ENCODE measurements at places on chromosomes 11 and 22.

DNA sequence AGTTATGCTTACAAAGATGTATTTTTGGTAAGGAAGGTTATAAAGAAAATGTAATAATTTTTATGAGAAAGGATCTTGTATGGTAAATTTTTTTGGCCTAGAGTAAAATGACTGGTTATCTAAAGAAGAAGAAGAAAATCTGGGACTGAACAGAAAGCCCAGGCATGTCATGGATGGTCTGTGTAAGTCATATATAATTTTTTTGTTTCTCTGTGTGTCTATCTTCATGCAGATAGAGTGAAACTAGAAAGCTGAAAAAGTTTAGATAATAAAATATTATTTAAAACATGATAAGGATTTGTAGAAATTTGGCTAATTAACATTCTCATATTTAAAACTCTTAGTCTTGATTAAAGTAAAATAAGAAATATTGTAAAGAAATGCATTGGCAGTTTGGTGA is 27.6 kb upstream of the MPEG1 start:
- DNase-seq, result no peak

DNA sequence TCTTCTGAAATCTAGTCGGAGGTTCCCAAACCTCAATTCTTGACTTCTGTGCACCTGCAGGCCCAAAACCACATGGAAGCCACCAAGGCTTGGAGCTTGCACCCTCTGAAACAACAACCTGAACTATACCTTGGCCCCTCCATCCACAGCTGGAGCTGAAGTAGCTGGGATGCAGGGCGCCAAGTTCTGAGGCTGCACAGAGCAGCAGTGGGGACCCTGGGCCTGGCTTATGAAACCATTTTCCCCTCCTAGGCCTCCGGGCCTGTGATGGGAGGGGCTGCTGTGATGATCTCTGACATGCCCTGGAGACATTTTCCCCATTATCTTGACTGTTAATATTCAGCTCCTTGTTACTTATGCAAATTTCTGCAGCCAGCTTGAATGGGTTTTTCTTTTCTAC is 38.3 kb upstream of the MMP7 start:
- DNase-seq, result no peak

DNA sequence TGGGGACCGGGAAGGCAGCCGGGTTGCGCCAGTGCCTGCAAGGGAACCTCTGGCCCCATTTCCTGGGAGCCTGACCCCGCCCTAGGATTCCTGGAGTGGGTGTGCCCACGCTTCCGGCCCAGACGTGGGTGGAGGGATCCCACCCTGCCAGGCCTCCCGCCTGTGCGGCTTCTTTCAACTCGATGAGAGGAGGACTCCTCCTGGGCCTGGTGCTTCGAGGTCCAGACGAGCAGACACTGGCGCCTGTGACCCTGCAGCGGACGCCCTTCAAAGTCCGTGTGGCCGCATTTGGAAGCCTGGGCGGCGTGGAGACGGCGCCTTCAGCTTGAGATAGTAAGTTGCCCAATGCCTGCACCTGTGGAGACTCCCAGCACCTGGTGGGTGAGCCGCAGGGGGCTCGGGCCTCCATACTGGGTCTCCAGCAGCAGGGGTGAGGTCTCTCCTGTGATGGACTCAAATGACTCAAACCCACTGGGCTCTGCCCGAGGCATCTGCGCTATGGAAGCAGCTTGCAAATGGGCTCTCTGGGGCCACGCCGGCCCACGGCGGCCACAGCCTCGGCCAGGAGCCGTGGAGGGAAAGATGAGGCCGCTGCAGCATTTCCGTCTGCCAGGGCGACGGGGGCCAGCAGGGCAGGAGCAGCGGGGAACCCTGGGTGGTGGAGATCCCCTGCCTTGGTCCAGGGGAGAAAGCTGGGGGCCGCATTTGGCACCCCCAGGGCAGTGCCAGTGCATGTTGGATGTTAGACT is 64.3 kb upstream of the PPARA start:
- no peak for DNase-seq

- DNase-seq, result no peak
Measured at GRCh38 chr11:12205330-12205729, 94.9 kb downstream of the MICAL2 start.

- DNase-seq, result no peak
Measured at GRCh38 chr22:31520051-31520450, 23.7 kb downstream of the SFI1 start.

GRCh38 chr11:92302770-92303169 is 78.2 kb downstream of the FAT3 start:
- no peak for DNase-seq

GRCh38 chr11:32451808-32452207 is 16.5 kb upstream of the WT1 start:
- no peak for DNase-seq

GRCh38 chr22:23581260-23581650 is 1.2 kb upstream of the IGLL1 start:
- no peak for DNase-seq

- no peak for DNase-seq
Measured at GRCh38 chr11:44244639-44245310, 65.2 kb downstream of the ALX4 start.

DNA sequence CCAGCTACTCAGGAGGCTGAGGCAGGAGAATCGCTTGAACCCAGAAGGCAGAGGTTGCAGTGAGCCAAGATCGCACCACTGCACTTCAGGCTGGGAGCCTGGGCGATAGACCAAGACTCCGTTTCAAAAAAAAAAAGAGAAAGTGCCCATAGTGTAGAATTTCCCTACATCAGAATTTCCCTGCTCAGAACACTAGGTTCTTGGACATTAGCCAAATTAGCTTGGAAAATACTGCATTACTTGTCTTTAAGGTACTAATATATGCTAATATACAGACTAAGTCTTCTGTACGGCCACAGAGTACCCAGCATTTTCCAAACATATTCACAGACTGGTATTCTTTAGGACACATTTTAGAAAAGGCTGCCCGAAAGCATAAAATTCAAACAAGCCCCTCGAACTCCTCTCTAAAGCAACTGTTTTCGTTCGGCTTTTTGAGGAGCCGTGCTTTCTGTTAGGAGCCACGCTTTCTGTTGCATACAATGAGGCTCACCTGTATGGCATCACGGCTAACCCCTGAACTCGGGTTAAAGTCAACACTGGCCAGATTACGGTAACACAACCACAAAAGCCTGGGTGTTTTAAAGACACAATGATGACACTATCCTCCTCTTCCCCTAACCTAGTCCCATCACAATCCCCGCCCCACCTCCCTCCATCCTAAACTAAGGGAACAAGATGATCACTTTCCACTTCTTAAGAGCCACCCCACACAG is 18.4 kb downstream of the TNKS1BP1 start:
- no peak for DNase-seq

DNA sequence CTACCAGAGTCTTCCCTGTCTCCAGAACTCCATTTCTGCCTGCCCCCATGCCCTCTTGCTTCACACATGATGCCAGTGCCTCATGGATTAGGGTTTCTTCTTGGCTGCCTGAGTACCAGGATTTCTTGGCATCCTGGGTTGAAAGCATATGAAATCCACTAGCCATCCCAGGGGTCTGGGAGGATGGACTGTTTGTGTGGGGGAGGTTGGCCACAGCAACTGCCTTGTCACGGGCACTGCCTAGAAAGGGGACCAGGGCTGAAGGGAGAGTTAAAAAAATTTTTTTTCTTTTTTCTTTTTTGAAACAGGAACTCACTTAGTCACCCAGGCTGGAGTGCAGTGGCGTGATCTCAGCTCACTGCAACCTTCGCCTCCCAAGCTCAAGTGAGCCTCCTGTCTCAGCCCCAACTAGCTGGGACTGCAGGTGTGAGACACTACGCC is 4.2 kb downstream of the USP35 start:
- DNase-seq, result no peak

- peak; percentile 46 for DNase-seq
Measured at GRCh38 chr22:20117633-20118299, 740 bp upstream of the TRMT2A start.

- DNase-seq, result peak; percentile 89
Measured at GRCh38 chr11:118145285-118146227, 7.1 kb downstream of the SCN4B start.

DNA sequence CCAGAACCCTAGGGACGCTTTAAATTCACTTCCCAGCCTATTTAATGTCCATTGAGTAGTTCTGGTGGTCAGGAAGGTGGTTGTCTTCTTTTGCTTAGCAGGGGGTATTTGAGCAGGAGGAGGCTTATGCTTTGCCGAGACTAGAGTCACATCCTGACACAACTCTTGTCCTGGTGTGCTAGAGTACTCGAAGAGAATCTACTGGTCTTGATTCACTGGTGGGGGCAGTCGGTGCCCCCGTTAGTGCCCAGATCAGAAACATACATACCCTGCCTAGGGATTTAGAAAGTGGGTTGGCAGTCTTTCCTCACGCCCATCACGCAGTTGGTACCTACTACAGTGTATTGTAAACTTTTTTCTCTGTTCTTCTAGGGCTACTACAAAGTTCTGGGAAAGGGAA is 2.7 kb downstream of the RPL27A start:
- no peak for DNase-seq

DNA sequence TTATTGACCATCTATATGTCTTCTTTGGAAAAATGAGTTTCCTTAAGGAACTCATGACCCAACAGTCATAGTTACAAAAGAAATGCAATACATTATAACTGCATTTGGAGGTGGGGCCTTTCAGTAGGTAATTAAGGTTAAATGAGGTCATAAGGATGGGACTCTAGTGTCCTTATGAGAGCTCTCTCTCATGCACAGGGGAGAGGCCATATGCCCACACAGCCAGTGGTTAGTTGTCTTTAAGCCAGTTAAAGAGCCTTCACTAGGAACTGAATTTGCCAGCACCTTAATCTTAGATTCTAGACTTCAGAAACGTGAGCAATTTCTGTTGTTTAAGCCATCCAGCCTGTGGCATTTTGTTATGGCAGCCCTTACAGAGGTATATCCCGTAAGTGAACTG is 27.3 kb downstream of the INTS4 start:
- DNase-seq, result no peak

DNA sequence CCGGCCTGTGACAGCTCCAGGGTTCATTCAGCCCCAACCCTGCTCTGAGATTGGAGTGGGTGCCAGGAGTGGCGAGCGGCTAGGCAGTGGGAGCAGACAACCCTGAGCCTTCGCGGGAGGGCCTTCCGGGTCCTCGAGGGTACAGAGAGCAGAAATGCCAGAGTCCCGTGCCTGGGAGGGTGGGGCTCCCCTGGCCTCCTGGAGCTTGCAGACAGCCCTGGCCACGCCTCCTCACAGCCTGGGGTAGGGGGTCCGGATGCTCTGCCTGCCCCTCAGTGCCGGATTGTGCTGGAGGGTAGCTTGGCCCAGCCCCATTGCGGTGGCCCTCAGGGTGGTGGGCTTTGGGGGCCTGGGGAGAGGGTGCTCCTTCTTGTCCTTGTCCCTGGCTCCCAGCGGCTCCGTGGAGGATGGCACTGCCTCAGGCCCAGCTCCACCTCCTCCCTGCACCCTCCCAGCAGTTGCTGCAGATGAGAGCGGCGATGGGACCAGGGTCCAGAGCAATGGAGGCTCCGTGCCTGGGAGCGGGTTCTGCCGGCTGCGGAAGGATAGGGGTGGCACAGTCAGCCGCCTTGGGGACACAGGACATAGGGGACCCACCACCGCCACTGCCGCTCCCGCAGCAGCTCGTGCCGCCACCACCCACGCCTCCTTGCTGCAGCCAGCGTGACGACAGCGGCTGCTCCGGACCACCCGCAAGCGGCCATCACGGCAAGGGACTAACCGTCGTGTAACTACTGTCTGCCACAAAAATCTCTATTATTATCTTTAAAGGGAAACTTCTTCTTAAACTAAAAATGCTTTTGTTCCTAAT is 34.9 kb upstream of the OR10G7 start:
- DNase-seq, result no peak

GRCh38 chr11:127376301-127376700 is 375.7 kb upstream of the KIRREL3 start:
- DNase-seq, result no peak

GRCh38 chr11:73047773-73048371 is 94.2 kb downstream of the FCHSD2 start:
- no peak for DNase-seq

DNA sequence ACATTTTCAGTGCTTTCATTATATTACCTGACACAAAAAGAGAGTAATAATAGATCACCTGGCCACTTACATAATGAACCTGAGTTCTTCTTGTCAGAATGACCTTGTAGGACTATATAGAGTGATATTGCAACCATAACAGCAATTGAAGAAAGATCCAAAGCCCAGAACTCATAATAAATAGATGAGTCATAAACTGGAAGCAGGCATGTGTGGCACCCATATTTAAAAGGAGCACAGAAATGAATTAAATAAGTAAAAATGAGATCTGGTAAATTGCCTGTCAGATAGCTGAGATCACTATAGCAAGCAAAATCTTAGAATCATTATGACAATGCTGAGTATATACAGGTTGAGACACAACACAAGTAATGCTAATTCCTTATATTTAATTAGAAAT is 331.8 kb downstream of the AASDHPPT start:
- no peak for DNase-seq

DNA sequence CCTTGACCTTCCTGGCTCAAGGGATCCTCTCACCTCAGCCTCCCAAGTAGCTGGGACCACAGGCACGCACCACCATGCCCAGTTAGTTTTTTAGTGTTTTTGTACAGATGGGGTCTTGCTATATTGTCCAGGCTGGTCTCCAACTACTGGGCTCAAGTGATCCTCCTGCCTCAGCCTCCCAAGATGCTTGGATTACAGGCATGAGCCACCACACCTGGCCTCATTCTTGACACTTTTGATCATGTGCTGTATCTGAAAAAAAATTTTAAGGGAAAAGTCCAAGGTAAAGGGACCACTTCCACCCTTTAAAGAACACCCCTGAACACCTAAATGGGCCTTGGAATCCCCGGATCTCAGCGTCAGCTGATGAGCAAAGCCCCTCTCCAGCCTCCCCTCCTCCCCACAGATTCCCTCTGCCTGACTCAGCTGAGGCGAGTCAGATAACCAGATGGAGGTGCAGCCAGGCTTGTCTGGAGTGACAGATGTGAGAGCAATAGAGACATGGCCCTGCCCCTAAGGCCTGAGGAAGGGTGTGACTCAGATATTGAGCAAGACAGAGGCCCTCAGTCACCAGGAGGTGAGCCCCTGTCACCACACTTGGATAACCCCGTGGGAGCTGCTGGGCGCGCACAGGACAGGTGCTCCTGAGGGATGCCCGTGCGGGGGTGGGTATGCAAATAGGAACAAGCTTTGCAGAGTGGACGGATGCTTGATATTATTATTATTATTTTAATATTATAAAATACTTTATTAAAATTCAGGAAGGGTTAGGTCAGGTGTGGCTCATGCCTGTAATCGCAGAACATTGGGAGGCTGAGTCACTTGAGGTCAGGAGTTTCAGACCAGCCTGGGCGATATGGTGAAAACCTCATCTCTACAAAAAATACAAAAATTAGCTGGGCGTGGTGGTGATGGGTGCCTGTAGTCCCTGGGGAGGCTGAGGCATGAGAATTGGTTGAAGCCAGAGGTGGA is 5.0 kb upstream of the CCDC88B start:
- no peak for DNase-seq

GRCh38 chr11:63944987-63945386 is 6.2 kb downstream of the NAA40 start:
- no peak for DNase-seq

- no peak for DNase-seq
Measured at GRCh38 chr22:26072621-26073020, 96.6 kb upstream of the SEZ6L start.

DNA sequence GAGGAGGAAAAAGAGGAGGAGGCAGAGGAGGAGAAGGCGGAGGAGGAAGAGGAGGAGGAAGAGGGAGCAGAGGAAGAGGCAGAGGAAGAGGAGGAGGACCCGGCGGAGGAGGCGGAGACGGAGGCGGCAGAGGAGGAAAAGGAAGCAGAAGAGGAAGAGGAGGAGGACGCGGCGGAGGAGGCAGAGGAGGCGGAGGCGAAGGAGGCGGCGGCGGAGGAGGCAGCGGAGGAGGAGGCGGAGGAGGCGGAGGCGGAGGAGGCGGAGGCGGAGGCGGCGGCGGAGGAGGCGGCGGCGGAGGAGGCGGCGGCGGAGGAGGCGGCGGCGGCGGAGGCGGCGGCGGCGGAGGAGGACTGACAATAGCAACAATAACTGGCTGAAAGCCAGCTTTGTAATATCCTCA is 616.6 kb downstream of the TBC1D22A start:
- DNase-seq, result no peak

Measured in T-helper 9 cell (primary cell).